ENCODE measurements at places on chromosomes 13 and 19. TPM values are rescaled to one million over a fixed set of nuclear protein-coding genes. Genes with fewer than 3 reads are reported as not detected.

GRCh38 chr13:49436890-49437289 is 7.0 kb downstream of the CAB39L start:
- DNase-seq = no peak

The DCT gene
- 0.20 TPM for total RNA-seq

DNA sequence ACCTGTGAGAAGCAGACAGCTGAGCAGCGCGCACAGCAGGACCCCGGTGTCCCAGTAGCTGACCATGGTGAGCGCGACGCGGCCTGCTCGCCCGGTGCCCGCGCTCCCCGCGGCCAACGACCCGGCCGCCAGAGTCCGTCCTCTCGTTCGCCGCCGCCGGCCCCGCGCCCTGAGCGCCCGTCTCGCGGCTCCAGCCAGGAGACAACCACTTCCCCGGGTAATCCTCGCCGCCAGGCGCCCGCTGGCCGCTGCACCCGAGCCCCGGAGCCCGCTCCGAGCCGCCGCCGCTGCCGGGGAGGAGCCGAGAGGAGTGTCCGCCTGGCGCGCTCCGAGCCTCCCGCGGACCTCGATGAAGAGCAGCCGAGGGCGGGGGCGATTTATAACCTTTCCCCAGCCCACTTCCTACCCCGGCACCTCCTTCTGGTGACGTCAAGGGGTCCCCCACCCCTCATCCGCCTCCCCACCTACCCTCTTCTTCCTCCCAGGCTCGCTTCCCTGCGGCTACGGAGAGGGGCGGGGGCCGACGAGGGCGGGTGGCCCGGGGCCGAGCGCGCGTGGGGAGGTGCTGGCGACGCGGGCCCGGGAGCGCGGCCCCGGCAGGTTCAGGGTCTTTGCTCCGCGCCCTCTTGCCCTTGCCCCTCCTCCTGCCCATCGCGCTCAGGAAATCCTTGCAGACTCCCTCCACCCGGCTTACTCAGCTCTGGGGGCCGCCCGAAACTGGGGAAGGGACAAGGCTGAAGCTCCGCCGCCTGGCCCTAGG is at the start of gene FLT1:
TSS of gene FLT1 (minus strand) at position 351 of the 760 bp plus-strand sequence. CDS start at position 66, 285 bp downstream.
- peak; percentile 65 for DNase-seq

The ZNF284 gene
- 0.47 TPM for total RNA-seq

The PSG11 gene
- not detected for total RNA-seq

GRCh38 chr13:52701728-52702465 is 37.7 kb downstream of the CNMD start:
- no peak for DNase-seq

DNA sequence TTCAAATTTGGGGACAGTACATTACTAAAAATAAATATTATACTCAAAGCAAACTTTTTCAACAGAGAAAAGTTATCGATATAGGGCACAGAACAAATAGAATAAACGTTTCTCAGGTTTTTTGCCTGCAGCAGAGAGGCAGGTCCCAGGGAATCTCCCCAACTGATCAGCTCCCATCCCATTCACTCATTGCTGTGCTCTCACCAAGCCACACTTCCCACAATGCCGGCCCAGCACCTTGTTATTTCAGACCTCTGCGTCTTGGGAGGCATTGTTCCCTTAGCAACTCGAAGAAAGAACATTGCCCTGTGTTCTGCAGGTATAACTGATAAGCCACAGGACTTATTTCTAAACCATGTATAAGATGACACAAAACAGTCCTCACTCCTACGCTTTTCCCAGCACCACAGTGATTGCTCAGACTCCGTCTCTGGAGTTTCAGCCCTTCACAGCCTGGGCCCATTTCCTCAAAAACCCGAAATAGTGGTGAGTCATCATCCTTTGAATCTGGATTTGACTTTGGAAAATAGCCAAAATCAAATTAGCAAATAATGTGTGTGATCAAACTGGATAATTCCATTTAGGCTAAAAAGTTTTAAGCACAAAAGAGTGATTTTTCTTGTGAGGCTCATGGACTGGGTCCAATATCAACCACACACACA is 100.4 kb downstream of the DCLK1 start:
- no peak for DNase-seq

DNA sequence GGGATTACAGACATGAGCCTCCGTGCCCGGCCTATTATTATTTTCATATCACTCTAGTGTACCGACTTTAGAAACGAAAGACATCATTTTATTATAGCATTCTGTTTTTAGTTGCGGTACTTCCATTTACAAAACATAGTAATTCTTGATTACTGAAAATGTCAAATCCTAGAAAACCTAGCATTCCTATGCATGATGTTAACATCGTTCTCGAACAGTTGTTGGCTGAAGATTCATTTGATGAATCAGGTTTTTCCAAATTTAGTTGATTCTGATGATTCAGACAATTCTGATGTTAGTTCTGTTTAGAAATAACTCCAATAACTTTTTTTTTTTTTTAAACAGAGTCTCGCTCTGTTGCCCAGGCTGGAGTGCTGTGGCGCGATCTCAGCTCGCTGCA is 11.5 kb upstream of the MTRF1 start:
- no peak for DNase-seq

GRCh38 chr13:111614613-111615012 is 294.2 kb downstream of the TEX29 start:
- no peak for DNase-seq

DNA sequence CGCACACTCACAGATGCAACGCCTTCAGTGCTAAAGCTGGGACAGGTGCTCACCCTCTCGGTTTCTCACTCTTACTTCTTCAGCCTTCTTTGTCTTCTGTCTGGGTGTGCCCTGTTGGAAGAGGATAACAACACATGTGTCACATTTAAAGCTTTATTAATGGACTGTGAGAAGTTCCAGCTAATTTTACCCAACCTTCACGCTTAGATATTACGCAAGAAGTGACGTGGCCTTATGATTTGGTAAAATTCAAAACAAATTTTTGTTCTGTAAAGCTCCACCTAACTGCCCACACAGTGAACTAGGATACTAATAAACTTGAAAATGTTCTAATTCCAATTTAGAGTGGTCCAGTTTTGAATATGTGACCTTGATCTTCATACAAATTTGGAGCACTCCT is 66.7 kb upstream of the LRCH1 start:
- DNase-seq = no peak

GRCh38 chr19:4594201-4594600 is 34.7 kb upstream of the SEMA6B start:
- DNase-seq = no peak

The FCER2 gene
- total RNA-seq = 0.51 TPM

- no peak for DNase-seq
These were observed 93.4 kb downstream of the FLT1 start for GRCh38 chr13:28401303-28402056.

Measured in pancreas (tissue), 10 donors.